Adrenal gland (tissue), 19 donors: ENCODE measurements at places on chromosomes 1 and 21. TPM values are rescaled to one million over a fixed set of nuclear protein-coding genes. Genes with fewer than 3 reads are reported as not detected.

The SELL gene
- total RNA-seq = 0.96 TPM

The GNAI3 gene
- total RNA-seq = 5.8 TPM

The ST6GALNAC3 gene
- 6.2 TPM for total RNA-seq

The TMEM82 gene
- not detected for total RNA-seq

The IFNLR1 gene
- total RNA-seq = 4.4 TPM

The CRP gene
- not detected for total RNA-seq

The FHL3 gene
- 43.7 TPM for total RNA-seq

DNA sequence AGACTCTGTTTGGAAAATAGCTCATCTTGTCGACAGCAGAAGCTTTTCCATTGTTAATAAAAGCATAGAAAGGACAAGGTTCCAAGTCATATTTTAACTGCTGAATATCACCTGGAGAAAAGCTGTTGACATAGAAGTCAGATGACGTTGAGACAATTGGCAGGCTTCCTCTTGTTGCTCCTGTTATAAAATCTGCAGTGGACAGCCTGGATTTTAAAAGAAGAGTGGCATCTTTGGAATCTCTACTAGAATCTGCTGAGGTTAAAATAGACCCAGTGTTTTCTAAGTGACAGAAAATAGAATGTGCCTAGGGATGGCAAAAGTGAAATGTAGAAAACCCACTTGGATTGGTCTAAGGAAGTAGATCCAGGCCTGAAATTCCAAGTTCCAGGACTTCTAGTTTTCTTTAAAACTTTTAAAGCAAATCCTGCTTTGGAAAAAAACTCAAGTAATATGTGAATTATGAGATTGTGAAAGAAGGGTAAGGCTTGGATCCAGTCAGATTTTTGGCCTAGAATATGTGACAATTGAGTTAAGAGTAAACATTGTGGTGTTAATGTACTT, 53.6 kb upstream of the NEXN start:
- peak; percentile 58 for DNase-seq

- DNase-seq = no peak
These were observed 93.7 kb downstream of the CTH start for GRCh38 chr1:70504821-70505193.

- no peak for DNase-seq
These were observed 3.8 kb upstream of the B3GALT2 start for GRCh38 chr1:193190096-193190744.

GRCh38 chr1:112700290-112701226, 6.4 kb downstream of the RHOC start:
- DNase-seq = peak; percentile 97

- no peak for DNase-seq
These were observed 10.5 kb upstream of the IRF2BP2 start for GRCh38 chr1:234620272-234621126.

DNA sequence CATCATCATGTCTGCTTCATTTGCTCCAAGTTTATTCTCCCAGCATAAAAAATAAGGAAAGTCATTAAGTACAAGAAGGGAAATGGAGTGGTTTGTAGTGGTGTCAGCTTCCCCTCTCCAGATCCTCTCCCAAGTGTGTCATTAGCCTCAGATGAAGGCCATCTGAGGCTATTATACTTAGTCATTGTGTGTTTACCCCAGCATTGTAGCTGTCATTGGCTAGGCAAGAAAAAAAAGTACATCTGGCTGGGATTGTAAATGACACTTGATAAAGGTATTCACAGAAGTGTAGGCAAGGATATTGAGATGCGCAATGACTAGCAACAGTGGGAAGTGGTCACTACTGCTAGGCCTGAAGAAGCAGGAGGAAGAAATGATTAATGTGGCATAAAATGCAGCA, 316.9 kb upstream of the SGIP1 start:
- DNase-seq = no peak

- peak; percentile 70 for DNase-seq
These were observed 616.9 kb downstream of the KIF26B start for GRCh38 chr1:245771511-245772281.

DNA sequence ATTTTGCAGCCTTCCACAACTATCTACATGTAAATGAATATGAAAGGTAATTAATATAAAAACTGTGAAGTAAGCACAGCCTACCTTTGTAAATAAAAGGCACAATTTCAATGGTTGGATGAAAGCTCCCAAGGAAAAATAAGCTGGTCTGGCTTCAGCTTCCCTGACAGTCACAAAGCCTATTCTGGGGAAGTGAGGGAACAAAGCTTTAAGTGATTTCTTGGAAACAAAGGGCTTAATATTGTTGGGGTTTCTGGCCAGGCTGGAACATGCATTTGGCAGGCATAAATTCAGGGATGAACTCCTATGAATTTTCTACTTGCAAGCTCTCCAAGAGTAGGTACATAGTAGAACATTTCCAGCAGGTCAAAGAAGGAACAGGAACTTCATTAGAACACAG, 17.3 kb downstream of the BCAS2 start:
- DNase-seq = no peak

DNA sequence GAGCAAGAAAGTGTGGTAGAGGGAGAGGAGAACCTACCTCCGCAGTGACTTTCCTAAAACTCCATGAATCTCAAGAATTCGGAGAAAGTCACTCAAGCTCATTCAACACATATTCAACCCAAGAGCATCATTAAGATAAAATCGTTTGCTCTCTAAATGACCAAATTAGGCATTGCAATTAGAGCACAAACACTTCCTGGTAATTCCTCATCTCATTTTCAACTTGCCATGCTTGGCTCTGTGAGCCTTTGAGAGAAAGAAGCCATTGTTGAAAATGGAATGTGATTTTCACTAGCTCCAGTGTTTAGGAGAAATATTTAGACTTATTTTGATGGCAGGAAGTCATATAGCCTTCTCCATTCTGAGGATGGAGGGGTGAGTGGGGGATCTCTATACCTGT, 52.5 kb downstream of the KAZN start:
- no peak for DNase-seq

- DNase-seq = no peak
These were observed 14.2 kb upstream of the ADORA3 start for GRCh38 chr1:111517469-111518225.

DNA sequence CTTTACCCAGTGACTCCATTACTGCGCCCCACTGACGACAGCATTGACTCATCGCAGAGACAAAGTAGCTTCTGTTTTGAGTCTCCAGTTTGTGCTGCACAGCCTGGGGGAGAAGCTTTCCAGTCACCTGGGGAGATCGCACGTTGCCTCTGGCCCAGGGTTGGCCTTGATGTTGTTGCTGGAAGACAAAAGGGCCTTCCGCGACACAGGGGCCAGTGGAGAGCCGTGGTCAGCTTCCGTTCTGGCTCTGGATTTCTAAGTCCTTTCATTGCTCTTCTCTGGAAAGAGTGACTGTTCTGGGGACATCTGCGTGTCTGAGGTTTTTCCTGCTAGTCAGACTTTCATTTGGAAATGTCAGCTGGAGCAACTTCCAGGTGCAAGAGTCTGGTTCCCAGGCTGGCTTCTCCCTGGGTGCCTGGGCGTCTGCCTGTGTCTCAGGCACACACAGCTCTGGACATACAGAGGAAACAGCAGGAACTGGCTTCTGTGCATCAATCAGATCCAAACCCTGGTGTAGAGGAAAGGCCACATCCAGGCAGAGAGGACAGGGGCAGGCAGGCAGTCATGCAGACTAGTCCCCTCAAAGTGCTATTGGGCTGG, 257.0 kb downstream of the SIPA1L2 start:
- DNase-seq = no peak

GRCh38 chr1:118306851-118307250, 121.8 kb upstream of the SPAG17 start:
- DNase-seq = no peak
